ENCODE measurements at places on chromosomes 11 and 22.

DNA sequence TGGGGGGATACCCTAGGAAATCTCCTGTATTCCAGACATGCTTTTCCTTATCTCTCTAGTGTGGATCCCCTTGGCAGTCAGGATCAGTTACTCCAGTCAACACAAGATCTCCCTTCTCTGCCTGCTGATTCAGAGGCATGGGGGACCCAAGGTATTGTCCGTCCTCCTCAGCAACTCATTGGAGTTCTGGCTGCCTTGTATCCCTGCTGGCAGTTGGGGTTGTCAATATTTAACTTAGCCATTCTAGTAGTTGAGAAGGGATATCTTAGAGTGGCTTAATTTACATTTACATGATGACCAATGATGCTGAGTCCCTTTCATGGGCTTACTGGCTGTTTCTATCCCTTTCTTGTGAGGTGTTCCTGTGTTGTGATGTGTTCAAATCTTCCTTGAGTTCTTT, 74.2 kb downstream of the GRK3 start:
- DNase-seq: no peak

DNA sequence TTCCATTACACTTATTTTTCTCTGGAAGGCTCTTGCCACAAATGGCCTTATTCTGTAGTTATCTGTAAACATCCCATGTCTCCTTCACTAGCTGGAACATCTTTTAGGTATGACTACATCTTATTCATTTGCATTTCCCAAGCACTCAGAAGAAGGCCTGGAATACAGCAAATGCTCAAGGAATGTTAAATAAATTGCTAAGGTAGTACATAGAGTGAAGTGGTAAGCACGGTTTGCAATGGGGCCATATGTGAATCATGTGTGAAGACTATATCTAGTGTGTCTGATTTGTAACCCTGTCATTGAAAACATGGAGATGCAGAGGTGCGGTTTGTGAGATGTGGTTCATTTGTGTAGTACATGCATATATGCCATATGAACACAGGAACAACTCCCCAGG, 33.5 kb downstream of the GDPD4 start:
- DNase-seq: no peak

GRCh38 chr22:42001121-42001520, 2.5 kb downstream of the WBP2NL start:
- DNase-seq: no peak

DNA sequence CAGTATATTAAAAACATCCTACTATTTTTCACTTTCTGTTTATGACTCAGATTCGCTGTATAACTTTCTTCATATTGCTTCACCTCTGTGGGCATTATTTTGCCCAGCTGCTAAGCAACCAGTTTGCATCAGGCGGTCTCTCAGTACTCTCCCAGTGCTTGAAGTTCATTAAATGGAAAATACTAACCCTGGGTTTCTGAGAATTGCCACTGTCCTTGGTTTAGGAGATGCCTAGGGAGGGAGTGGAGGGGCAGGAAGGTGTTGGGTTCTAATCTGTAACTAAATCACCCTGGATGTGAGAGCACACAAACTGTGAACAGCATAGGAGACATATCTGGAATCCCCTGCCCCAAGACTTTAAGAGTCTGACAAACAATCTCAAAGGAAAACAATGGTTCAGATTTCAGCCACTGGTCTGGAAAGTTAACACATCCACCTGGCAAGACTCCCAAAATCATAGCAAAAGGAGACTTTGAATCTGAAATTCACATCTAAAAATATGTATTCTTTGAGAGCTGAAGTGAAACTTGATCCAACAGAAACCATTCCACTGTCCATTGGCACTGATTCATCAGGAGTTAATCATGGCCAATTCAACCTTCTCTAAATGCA, 540.0 kb downstream of the SOX6 start:
- peak; percentile 61 for DNase-seq

DNA sequence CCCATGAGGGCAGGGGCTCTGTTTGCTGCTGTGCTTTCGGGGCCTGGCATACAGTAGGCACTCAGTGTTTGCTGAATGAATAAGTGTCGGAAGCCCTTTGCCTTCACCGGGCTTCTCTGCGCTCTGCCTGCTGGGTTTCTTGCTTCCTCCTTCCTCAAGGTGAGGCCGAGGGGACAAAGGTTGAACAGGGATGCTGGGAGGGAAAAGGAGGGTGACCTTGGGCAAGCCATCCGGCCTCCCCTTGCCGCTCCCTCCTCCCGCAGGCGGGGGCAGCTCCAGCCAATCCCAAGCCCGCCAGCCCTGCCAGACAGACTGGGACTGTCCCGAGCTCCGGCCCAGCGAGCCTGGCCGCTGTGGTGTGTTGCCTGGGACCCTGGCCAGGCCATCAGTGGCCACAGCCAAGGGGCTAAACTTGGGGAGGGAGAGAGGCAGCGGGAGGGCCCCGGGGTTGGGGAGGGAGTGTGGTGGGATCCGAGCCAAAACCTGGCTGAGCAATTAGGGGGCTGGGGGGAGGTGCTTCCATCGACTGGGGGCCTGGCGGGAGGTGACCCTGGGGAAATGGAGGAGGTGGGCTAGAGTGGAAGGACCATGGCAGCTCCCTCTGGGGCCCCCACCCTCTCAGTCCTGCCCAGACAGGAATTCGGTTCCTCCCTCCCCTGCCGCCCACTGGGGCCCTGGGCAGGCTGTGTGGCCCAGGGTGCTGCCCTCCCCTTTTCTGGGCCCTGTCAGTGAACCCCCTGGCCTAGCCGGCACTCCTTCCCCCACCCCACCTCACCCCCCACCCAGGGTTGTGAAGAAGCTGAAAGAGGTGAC, 3.4 kb upstream of the RCOR2 start:
- no peak for DNase-seq

GRCh38 chr11:71342951-71343827, 90.8 kb upstream of the SHANK2 start:
- no peak for DNase-seq

DNA sequence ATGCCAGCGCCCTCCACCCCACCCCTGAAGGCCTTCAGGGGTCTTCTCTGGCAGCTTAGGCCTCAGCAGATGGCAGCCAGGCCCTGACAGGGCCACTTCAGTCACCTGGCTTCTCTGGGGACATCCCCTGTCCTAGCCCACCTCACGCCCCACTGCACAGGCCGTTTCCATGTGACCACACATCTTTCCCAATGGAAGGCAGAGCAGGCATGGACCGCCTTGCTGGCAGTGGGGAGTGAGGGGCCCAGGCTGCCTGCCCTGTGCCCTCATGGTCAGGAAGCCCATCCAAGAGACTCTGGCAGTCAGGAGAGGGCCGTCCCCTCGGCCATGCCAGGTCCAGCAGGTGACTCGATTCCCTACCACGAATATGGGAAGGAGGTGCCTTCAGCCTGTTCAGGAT, 25.8 kb downstream of the MACROD1 start:
- DNase-seq: no peak

GRCh38 chr11:1040428-1041148, 4.1 kb upstream of the MUC6 start:
- DNase-seq: no peak

DNA sequence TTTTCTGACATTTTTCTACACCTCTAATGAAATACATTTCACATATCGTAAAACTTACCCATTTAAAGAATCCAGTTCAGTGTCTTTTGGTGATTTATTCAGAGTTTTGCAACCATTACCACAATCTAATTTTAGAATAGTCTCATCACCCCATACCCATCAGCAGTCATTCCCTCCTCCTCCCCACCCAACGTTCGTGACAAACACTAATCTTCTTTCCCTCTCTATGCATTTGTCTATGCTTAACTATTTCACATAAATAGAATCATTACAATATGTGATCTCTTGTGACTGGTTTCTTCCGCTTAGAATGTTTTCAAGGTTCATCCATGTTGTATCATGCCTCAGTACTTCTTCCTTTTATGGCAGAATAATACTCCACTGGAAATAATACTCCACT, 9.5 kb downstream of the TTC28 start:
- DNase-seq: no peak

GRCh38 chr11:16223558-16223957, 132.8 kb downstream of the SOX6 start:
- DNase-seq: no peak

GRCh38 chr11:131910523-131911387, 540.3 kb downstream of the NTM start:
- DNase-seq: no peak

DNA sequence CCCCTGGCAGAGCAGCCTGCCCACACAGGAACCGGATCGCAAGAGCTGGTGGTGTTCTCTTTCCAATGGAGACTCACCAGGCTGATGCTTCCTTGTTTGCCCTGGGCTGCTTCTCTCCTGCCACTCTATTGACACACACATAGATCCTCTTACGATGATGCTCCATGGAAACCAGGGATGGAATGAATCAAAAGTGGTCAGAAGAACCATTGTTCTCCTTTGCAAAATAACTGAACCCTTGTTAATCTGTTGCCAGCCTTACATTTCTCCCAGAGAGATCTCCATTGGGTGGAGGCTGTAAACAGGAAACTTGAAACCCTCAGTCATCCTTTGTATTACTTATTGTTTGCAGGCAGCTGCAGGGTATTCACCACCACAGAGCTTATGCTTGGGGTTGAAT, 24.6 kb upstream of the LDLRAD3 start:
- no peak for DNase-seq

GRCh38 chr22:20211409-20211996, 56.6 kb downstream of the RTN4R start:
- DNase-seq: no peak

DNA sequence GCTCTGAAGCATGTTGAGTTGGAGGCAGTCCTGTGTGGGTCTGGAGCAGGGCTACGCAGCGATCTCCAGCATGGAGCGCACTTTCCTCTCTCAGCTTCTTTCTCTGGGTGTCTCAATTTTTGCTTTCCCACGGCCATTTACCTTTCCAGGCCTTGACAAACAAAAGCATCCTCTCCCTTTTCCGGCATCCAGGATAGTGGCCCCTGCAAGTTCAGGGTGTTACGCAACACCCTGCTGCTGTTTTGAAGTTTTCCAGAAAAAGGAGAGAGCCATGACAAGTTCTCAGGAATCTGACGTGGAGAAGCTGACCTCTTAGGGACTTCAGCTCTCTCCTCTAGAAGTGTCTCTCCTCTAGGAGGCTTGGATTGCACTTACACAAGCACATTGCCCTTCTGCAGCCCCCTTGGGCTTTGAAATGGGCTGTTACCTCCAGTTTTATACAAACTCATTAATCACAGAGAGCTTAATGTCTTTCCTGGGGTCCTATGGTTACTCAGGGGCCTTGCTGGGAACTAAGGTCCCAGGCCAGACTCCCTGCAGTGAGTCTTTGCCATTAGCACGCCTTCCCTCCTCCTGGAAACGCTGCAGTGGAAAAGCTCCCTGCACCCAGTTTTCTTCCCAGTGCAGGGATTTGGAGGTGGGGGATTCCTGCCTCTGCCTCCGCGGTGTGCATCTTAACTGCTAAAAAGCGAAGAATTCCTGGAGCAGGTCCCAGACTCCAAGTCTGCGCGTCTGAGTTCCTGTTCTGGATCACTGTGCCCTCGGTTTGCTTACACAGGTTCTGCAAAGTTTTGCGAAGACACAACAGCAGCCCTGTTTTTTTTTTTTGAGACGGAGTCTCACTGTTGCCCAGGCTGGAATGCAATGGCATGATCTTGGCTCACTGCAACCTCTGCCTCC, 80.4 kb downstream of the BARX2 start:
- DNase-seq: no peak

DNA sequence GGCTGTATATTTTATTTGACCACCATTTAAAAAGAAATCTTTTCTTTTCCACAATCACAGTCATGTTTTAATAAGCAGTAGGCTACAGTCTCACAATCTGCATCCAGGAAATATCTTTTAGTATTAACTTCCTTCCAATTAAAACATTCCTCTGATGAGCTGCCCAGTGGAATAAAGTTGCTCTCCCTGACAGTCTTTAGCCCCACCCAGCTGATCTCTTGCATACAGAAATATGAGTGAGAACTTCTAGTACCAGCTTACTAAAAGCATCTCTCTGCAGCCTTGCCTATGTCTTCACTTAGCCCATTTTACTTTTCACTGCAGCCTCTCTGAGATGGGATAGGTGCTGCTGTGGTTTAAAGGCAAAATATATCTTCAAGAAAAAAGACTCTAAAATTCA, 143.4 kb upstream of the ANO3 start:
- no peak for DNase-seq

- no peak for DNase-seq
Observed at GRCh38 chr11:109960831-109961230, 132.4 kb upstream of the ZC3H12C start.

DNA sequence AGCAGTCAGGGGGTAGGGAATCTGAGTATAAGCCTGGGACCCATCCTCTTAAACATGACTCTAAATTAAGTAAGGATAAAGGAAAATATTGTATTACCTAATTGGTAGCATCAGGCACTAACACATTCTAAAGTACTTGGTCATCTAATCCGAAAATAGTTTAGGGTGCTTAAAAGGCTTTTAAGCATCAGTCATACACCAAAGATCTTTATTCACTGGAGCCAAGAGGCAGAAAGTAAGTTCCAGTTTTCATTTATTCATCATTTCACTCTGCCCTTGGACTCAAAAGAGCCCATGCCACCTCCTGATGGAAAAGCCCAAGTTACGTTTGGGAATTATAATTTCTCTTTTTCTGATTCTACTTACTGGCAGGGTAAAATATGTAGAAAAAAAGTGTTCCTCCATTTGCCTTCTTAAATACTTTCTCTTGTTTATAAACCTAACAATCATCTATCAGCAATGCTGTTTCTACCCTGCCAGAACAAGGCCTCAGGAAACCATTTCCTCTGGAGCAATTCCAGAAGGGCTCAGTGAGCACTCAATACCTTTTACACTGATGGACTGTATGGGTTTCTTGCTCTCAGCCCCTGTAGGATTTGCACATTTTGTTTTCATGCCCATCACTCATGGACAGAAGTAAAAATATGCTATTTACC, 120.1 kb upstream of the SLC5A12 start:
- no peak for DNase-seq

DNA sequence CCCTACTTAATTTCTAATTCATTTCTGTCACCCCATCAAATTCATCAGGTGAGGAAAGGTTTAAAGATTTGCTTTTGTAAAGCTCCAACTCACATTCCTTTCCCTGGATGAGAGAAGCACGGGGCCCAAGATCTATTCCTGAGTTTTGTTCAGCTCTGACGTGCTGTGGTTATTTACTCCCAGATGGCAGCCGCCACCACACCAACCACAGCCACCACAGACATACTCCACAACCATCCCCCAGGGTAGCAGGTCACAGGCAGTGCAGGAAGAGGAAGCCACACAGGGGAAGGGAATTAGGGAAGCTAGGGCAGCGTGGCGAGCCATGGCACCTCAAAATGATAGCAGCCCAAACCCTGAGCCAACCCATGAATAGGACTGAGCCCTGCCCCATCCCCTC, 63.5 kb upstream of the CSNK2A3 start:
- no peak for DNase-seq

- DNase-seq: no peak
Observed at GRCh38 chr22:48653306-48653705, 1174.4 kb downstream of the BRD1 start.

- no peak for DNase-seq
Observed at GRCh38 chr11:126548581-126549550, 193.4 kb downstream of the ST3GAL4 start.
